ENCODE measurements at places on chromosomes 11 and 22.

DNA sequence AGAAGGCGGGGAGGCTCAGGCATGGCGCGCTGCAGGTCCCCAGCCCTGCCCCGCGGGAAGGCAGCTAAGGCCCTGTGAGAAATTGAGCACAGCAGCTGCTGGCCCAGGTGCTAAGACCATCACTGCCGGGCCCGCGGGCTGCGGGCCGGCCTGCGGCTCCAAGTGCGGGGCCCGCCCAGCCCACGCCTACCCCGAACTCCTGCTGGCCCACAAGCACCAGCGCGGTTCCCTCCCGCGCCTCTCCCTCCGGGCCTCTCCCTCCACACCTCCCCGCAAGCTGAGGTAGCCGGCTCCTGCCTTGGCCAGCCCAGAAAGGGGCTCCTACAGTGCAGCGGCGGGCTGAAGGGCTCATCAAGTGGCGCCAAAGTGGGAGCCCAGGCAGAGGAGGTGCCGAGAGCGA lies 4.6 kb upstream of the RDX start:
- no peak for DNase-seq

GRCh38 chr11:61158691-61159381 lies 2.4 kb downstream of the VPS37C start:
- DNase-seq: no peak

DNA sequence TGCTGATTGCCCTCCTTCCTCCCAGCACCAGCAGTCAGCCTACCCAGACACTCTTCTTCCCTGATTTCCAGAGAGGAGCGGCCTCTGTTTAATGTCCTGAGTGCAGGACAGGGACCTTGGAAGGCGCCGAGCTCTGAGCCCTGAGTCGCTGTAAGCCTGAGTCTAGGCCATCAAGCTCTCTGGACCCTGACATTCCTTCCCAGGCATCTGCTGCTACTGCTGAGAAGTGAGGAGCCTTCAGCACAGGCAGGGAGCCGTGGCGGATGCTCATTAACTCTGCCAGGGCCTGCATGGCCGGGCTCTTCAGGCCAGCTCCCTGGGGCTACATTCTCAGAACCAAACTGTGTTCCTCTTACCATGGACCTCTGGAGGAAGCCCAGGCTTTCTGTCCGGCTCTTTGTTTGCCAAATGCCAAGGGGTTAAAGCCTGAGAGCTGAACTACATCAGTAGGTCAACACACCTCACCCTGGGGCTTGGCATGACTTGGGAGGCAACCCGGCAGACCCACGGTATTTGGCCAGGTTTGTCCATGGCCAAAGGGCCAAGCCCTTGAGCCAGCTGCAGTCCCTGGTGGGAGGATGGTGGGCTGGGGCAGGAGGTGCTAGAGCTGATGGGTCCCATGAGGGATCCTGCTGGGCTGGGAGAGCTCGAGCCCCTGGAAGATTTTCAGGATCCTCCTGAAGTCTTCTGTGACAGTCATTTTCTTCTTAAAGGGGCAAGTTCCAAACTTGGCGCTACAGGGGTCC lies 721.4 kb downstream of the BRD1 start:
- DNase-seq: no peak

- DNase-seq: peak; percentile 70
Observed at GRCh38 chr22:45997077-45997776, 20.3 kb upstream of the WNT7B start.

DNA sequence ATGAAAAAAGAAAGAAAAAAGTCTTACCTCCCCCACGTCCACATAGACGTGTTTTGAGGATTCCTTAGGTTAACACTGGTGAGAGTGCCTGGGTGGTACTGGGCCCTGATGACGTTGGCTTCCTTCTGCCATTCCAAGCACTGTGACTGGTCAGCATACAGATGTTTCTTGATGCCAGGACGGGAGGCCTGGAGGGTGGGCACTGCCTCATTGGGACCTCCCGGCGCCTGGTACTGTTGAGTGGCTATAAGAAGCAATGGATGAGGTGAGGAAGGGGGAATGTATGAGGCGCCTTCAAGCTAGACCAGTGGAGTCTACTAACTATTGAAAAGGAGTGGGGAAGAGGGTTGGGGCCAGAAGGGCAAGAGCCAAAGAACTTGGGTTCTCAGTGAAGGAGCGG lies 45.3 kb downstream of the MICAL2 start:
- DNase-seq: no peak

DNA sequence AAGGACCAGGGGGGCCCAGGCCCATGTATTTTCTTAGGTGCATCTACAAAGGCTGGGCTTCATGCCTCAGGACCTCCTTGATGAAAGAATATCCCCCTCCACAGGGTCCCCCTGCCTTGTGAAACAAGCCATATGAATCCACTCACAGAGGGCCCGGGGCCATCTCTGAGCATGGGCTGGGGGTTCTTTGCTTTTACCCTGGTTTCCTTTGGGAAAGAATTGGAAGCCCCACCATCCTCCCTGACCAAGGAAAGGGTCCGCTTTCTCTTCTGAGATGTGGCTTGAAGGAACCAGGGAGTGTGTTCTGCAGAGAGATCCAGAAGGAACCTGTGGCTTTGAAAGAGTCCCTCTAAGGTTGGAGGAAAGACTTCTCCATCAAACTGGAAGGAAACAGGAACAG lies 9.2 kb upstream of the ANO1 start:
- DNase-seq: no peak

DNA sequence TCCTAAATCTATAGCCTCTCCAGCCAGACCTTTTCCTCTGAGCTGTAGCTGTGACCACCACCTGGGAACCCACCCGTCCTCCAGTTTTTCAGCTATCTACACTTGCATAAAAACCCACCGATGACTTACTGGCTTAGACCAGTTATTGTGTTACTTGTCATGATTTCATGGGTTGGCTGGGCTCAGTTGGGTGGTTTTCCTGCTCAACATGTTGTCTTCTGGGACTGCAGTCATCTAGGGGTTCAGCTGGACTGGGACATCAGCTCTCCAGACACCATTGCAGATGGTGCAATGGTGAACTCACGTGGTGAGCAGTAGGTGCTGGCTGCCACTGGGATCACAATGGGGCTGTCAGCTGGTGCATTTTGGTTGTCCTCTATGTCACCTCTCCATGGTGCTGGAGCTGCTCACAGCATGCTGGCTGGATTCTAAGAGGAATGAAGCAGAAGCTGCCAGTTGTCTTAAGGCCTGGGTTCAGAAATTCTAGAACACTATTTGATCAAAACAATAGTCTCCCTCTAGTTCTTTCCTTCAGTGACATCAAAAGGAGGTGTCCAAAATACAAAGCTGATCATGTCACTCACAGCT lies 1.3 kb upstream of the SYT13 start:
- no peak for DNase-seq

- DNase-seq: no peak
Observed at GRCh38 chr11:3684129-3684818, 13.1 kb upstream of the CHRNA10 start.

DNA sequence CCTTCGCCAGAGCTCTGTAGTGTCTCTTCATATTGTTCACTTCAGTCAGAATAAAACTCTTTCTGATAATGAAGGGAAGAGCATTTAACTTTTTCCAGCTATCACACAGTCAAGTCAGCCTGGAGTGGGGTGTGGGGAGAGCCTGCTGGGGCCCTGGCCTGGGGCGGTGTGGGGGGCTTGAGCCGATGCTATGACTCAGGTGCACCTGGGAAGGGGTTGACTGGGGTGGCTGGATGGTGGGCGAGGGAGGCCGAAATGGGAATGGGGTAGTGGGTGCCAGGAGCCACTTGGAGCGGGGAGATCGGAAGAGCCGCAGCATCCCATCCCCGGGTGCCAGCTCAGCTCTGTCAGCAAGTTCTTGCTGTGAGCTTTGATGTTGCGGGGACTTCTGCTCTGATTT lies 100.9 kb downstream of the NXPE2 start:
- no peak for DNase-seq

DNA sequence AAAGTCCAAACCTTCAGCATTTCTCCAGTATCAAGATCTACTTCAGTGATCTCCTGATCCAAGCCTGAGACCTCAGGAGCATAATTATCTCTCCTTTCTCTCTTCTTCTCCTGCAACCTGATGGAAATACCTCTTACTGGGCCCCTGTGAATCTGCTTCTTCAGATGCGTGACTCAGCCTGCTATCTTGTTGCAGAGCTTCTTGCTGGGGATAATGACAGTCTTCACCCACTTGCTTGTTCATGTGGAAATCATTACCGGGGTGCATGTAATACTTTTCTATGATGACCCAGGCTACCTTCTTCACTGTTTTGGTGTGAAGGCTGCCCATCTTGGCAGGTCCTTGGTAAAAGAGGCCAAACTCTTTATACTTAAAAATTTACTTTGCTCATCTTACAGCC lies 140.0 kb upstream of the POU2AF2 start:
- no peak for DNase-seq

DNA sequence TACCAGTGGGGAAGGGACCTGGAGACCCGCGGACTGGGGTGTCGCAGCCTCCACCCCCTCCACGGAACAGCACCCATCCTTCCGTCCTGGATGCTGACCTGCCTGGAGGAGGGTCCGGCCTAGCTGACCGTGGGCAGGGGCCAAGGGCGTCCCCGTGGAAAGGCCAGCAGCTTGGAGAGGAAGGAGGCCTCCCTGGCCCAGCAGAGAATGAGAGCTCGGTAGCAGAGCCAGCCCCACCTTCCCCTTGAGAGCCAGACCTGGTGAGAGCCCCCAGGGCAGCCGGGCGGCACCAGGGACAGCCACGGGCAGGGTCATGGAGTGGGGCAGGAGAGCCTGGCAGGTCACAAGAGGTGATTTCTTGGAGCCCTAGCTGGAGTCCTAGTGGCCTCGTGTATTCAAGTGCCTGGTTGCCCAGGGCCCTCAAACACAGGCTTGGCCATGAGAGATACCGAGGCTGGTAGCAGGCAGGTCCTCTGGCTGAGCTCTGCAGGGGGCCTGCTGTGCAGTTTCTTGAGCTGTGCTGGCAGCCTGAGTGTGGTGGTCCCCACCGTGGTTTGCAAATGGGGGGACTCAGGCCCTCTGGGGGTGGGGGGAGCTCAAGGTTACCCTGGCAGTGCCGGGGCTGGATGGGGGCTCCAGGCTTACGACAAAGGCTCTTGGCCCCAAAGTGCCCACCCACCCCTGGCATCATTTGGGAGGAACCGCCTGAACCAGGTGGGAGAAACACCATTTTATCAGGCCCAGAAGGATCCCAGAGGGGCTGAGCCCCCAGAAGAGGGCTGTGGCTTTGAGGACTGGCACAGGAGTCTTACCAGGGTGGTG lies 7.6 kb downstream of the TSPAN32 start:
- no peak for DNase-seq

- DNase-seq: no peak
Observed at GRCh38 chr11:67438158-67438902, 848 bp upstream of the PTPRCAP start.

- no peak for DNase-seq
Observed at GRCh38 chr11:47345890-47346563, 6.5 kb downstream of the MYBPC3 start.

- DNase-seq: no peak
Observed at GRCh38 chr11:126188332-126189108, 22.9 kb downstream of the RPUSD4 start.

- DNase-seq: peak; percentile 45
Observed at GRCh38 chr22:19874307-19875060, 19.8 kb upstream of the GNB1L start.

GRCh38 chr11:64864473-64865285 lies 13.7 kb downstream of the EHD1 start:
- no peak for DNase-seq

GRCh38 chr11:298406-299065 lies 790 bp downstream of the IFITM5 start:
- DNase-seq: no peak

DNA sequence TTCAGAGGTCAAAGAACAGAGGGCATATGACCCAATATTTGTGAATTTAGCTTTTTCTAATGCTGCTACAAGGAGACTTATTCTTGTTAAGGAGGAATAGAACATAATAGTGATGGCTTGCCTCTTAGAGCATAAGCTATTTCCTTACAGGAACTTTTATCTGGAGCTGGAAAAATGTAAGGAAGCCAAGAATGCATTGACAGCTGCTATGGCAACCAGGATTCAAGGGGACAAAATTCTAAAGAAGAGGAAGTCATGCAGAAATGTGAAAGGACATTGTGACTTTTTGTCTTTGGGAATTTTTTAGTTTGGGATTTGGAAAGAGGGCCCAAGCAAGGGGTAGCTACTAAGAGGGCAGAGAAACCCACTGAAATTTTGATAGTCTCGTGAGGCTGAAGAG lies 51.1 kb downstream of the EHF start:
- no peak for DNase-seq

DNA sequence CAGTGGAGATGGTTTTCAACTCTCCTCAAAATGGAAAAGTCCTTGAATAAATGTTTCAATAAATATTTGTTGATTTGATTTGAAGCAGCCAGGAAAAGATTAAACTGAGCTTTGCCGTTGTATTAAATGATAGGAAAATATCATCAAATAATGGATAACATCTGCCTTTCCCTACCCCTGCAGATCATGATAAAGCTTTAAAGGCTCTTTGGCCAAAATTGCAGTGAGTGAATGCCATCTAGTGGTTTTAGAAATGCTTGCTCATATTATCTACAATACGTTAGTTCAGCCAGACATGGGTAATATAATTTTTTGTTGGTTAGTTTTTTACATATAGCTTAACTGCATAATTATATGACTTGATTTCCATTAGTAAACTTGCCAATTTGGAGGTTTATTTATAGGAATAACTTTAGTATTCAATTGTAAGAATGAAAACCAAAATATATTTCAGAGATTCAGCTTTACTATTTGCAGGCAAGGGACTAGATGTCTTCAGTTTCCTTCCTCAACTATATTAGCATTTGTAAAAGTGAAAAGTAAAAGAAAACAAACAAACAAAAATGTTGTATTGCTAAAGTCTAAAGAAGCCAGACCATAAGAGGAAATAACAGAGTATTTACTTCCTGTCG lies 159.2 kb downstream of the MSANTD4 start:
- DNase-seq: no peak

DNA sequence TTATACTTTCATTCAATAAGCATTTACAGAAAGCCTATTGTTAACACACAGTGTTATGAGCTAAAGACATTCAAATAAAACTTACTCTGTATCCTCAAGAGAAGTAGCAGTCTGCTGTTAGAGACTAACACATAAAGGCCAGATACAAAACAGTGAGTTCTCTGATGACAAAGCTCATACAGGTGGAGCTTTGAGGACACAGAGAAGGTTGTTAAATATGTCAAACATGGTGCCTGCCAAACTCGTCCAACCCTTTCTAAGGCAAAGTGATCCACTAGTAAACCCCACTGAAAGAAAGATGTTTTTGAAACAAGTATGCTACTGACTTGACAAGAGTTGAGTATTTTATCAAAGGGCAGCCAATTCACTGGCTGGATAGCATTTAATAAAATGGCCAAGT lies 70.1 kb downstream of the C2CD3 start:
- DNase-seq: no peak

- no peak for DNase-seq
Observed at GRCh38 chr11:77467993-77468392, 5.9 kb downstream of the PAK1 start.

GRCh38 chr11:75241906-75242644 lies 1.5 kb downstream of the TPBGL start:
- DNase-seq: no peak

- DNase-seq: no peak
Observed at GRCh38 chr11:102925988-102926387, 29.5 kb downstream of the MMP13 start.

DNA sequence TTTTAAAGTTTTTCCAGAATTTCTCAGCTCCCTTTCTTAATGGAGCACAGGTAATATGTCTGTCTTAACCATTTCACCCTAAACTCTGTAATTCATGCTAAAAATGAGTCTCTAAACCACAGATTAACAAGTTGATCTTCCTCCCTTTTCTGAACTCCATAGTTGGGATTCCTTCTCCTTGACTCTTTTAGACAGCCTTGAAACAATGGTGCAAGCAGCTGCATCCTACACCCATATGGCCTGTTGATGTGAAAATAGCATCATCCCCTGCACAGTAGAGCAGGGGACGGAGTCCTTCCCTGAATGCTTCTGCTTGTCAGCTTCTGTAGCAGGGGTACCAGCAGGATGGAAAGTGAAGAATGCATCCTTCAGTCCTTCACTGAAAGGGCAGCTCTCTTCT lies 192.8 kb upstream of the SORL1-AS1 start:
- DNase-seq: no peak
